ENCODE measurements at places on chromosomes 13 and 19. TPM values are rescaled to one million over a fixed set of nuclear protein-coding genes. Genes with fewer than 3 reads are reported as not detected.

DNA sequence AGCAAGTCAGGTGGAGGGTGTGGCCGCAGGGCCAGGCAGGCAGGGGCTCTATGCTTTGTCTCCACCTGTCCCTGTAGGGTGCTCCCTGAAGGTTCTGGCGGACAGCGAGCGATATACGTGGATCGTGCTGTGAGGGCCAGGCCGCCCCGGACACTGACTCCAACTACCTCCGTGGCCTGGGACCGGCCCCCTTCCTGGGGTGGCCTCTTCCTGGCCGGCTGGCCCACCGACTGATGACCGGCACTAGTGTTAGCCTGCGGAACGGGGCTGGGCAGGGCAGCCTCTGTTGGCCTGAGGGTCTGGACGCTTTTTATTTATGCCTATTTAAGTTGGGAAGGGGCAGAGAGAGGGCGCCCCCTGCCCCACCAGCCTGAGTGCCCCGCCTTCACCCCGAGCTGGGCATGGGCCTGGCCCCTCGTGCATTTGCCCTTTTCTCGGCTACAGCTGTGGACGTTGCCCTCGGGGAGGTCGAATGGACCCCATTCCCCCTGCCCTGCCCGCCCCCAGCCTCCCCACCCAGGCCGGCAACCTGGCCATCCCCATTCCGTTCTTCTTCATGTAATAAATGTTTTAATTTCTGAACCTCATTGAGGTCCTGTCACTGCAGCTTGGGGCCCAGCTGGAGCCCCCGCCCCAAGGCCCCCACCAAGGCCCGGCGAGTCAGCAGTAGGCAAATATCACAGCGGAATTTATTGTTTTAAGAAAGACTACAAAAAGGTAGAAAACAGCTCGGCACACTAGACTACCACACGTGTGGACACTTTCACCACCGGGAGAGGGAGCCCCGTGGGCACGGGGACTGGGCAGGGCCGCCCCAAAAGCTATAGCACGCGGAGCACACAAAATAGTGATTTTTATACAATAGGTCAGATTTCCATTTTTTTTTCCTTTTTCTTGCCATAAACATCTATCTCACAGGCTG is 8.8 kb downstream of the DCAF15 start:
- DNase-seq: no peak

DNA sequence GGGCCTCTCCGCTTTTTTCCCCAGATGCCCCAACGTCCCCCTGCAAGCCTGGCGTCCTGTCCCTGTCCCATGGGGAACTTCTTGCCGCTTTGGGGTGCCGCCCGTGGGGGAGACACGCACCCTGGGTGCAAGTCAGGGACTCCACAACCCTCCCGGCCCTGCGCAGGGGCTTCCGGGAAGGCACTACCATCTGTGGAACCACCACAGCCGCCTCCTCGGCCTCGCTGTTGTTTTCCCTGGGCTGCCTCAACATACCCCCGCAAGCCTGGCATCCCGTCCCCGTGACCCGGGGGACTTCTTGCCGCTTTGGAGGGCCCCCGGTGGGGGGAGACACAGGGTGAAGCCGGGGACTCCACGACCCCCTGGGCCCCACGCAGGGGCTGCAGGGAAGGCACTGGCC is 238.4 kb downstream of the TUBA3C start:
- DNase-seq: no peak

The PSG5 gene
- not detected for total RNA-seq

The TLE6 gene
- 1.1 TPM for total RNA-seq

The KRTDAP gene
- not detected for total RNA-seq

The ERICH6B gene
- total RNA-seq: not detected
